ENCODE measurements at places on chromosomes 12 and 14.

- no peak for DNase-seq
Measured at GRCh38 chr14:102737402-102738372, 39.6 kb upstream of the TRAF3 start.

DNA sequence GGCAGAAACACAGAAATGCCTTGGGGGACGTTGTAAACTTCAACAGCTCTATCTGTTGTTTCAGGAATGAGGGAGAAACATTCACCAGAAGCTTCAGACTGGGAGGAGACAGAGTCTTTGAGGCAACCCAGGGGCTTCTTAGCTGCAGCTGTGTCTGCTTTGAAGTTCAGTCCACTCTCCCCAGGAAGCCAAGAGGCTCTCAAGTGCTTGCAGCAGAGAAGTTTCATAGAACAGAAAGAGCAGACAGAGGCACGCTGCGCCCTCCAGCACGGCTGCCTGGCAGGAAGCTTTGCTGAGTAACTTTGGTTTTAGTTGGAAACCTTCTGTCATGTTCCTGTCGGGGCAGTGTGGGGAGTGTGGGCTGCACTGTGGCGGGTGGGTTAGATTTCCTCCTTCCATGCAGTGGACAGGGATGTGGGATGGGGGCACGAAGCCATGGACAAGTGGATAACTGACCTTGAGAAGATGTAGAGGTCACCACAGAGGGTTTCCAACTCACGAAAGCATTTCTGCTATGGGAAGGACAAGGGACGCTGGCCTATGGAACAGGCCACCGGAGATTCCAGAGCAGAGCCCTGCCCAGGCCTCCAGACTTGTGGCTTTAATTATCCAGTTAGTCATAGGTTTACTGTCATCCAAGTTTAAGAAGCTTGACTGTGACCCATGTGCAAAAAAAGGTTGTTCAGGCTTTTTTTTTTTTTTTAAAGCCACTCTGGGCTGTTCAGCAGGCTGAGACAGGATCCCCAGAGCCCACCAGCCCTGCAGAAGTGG is 107.7 kb downstream of the ARF6 start:
- peak; percentile 84 for DNase-seq

GRCh38 chr12:109902891-109903418 is 2.9 kb downstream of the TCHP start:
- no peak for DNase-seq

DNA sequence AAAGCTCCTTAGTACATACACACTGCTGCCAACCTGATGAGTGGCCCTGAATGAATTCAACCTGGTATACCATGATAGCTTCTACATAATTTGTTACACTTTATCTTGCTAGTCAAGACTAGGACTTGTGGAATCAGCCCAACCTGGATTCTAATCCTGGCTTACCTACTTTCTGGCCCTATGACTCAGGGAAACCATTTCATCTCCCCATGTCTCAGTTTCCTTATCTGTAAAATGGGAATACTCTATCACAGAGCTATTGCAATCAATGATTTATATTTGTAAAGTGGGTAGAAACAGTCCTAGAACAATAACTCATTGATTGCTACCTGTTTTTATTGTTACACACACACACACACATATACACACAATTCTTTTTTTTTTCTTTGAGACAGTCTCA is 6.5 kb upstream of the DUSP6 start:
- DNase-seq, result no peak

- no peak for DNase-seq
Measured at GRCh38 chr14:59484639-59485175, 390 bp downstream of the JKAMP start.

All from RCC 7860 (cell line).